ENCODE measurements at places on chromosomes 2 and 18.

- DNase-seq, result no peak
These were observed 33.6 kb downstream of the APCDD1 start for GRCh38 chr18:10488017-10488416.

DNA sequence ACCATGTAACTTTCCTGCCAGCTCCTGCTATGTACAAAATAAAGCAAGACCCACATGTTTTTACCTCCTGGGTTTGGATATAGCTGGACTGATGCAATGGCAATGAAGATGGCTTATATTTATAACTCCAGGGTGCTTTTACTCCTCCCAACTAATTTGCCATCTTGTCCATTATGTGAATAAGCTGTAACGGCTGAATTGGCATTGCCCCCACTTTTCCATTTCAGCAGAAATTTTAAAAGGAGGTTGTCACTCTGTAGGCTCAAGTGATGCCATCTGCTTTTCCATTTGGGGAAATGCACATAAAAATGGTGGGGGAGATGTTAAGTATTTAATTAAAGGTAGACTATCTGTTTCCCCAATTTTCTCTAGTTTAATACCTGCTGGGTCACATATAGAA lies 345.5 kb downstream of the ERBB4 start:
- DNase-seq, result no peak

DNA sequence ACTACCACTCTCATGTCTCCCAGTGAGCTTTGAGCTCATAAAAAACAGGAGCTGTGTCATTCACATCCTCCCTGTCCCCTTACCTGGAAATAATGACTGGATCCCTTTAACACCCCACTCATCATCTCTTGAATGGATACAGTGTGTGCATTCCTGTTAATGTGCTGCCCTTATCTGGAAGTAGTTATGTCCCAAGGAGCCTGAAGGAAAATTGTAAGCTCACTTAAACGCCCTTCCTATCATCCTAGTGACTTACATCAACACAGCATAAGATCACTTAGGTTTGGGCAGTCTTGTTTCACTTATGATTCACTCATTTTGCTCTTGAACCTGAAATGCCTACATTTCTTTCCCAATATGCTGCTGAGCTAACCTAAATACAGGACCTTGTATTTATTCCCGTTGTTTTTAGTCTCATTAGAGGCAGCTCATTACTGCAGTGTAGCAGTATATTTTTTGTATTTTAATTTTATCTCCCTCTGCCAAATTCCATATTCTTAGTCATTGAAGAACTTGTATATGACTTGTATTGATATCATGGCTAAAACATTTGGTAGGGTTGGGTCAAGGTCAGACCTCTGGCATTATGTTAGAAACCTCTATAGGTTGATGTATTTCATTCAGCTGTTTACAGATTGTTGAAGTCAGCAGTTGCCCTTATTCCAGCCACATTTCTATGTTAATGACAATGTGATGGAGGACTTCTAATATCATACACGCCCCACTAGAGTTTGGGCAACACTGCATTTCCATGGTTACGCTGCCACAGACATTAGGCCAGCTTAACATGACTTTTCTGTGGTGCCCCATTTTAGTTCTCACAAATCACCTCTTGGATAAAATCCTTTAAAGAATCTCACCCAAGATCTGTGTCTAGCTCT lies 72.9 kb downstream of the PKP4 start:
- DNase-seq, result no peak

DNA sequence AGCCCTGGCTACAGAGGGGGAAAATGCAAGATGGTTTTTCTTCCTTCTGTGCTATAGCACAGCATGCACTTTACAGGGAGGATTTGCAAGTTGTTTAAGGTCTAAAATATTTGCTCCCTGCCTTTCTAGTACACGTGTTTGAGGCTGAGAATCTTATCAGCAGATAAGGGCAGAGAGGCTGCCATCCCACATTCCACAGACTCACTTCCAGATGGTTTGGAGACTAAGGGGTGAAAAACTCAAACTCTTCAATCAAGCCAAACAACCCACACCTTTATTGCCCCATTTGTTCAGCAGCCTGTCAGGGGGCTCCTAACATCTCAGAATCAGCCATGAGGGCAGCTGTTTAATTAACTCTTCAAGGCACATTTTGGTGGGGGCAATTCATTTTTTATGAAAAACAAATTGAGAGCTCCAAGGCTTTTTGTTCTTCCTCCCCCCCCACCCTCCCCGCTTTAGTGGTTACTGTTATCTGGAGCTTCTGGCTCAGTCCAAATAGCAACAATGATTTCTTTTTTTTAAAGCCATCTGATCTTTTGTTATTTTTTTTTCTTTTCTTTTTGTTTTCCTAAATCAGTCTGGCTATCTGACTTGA lies 242.6 kb upstream of the NT5C1B start:
- no peak for DNase-seq

- no peak for DNase-seq
These were observed 70.0 kb downstream of the HS1BP3 start for GRCh38 chr2:20580690-20581437.

- DNase-seq, result no peak
These were observed 1627.7 kb downstream of the LRP1B start for GRCh38 chr2:140502951-140503630.

DNA sequence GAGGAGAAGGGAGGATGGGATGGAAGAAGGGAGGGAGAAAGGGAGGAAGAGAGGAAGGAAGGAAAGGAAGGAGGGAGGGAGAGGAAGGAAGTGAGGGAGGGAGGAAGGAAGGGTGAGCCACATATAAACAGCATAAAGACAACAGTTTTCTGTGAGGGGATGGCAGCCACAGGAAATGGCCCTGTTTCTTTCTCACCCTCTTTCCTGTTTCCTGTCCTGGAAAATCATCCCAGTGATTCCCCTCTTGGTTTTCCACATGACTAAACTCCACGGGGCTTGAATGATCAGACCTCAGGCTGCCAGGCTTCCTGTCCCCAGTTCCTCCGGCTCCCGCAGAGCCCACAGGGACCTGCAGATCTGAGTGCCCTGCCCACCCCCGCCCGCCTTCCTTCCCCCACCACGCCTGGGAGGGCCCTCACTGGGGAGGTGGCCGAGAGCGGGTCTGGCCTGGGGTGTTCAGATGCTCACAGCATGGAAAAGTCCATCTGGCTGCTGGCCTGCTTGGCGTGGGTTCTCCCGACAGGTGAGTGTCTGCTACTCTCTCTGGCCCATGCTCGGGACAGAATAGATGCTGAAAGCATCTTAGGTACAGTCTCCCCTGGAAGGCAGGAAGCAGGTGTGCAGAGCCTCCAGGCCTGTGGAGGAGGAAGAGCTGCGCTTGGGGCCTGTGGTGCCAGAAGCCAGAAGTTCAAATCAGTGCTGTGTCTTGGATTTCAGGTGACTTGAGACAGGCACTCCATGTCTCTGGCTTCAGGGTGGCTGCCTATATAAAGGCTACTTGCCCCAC lies at the start of gene SIGLEC15:
TSS of gene SIGLEC15 (plus strand) at position 418 of the 787 bp plus-strand sequence. CDS start at position 472, 54 bp downstream.
- DNase-seq, result no peak

DNA sequence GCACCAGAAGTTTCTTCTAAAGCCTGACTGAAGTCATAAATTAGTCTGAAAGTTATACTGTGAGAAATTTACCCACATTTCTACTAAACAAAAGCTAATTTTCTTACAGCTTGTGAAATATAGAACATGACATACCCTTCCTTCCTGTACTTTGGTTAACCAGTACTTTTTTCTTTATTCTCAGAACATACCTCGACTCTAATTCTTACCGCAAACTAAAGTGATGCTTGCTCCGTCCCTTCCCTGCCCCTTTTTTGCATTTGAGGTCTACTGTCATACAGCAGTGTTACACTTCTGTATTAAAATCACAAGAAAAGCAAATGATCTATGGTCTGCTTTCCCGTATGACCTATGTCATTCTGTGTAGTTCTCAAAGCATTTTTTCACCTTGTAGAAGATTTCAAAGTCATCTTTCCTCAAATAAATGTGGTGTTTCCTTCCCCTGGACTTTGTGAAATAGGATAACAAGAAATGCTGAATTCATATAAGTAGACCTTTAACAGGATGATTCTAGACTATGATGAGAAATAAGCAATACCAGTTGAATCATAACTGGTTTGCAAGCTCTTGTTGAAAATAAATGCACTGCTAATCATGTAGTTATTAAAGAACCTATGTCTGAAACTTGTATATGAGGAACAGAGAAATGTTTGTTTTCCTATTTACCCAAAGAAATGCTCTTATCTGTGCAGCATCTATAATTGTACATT lies 30.4 kb downstream of the CYTIP start:
- DNase-seq, result no peak
